ENCODE measurements at places on chromosomes 4 and X. TPM values are rescaled to one million over a fixed set of nuclear protein-coding genes. Genes with fewer than 3 reads are reported as not detected.

DNA sequence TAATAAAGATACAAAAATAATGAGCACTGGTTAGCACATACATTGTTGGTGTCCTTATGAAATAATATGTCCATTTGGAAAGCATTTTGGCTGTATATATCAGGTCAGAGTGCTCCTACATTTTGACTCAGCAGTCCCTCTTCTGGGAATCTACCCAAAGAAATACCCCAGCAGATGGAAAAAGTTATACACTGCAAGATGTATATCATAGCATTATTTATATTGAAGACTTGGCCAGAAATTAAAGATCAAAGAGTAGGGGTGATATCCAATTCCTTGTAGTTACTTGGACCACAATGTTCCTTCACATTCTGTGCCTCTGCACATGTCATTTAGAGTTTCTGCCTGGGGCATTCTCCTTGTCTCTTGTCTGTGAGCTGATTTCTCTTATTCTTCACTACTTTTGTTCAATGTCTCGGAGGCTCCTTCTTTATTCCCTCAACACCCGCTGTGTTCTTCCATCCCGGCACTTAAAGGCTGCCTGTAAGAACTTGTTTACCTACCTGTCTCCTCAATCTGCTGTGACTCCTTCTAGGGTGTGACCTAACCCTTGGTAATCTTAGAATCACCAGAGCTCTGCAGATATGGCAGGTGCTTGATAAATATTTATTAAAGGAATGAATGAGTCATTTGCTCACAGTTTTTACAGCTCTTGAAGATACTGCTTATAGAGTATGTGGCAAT is 3.1 kb upstream of the TSPAN5 start:
- no peak for DNase-seq

- no peak for DNase-seq
Observed at GRCh38 chr4:9812501-9813340, 31.3 kb downstream of the DRD5 start.

GRCh38 chr4:78265006-78265405 is 207.9 kb downstream of the FRAS1 start:
- no peak for DNase-seq

DNA sequence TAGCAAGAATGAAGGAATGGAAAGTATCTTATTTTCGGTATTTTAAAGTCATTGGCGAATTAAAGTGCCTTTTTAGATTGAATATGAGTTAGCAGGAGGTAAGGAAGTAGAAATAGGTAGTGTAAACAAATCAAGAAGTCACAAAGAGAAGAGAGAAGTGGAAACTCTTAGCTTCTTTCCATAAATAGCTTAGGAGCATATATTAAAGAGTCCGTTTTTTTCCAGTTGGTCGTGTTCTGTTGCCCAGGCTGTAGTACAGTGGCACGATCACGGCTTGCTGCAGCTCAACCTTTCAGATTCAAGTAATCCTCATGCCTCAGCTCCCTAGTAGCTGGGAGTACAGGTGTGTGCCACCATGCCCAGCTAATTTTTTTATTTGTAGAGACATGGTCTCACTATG is 56.4 kb downstream of the UBE2K start:
- DNase-seq: no peak

The NXF2B gene
- polyA plus RNA-seq: 0.09 TPM

DNA sequence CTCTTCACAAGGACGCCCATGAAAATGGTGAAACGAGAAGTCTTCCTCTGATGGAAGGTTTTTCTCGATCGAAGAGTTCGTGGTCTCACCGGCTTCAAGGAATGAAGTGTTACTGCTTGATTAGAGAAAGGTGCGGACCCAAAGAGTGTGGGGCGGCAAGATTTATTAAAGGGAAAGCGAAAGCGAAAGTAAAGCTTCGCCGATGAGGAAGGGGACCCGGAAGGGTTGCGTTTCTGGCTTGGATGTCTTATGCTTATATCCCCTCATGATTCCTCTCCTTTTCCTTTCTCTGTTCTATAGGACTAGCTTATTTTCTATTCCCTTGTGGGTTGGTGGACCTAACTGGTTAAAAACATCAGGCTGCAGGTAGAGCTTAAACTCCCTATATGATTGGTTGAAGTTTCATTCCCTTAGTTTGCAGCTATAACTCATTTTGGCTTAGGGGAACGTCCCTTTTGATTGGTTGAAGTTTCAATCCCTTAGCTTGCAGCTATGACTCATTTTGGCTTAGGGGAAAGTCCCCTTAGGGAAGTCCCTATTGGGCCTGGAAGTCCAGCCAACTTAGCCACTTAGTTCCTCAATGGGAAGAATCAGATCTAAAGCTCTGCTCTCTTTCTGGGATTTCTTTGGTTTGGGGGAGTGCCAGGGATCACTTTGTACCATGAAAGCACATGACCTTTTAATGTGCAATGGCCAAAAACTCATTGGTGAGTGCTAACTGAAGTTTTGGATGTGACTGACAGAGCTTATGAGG is 1025.0 kb upstream of the PCDH10 start:
- DNase-seq: no peak

GRCh38 chr4:6616087-6616995 is 24.1 kb upstream of the MRFAP1 start:
- DNase-seq: no peak

The EIF2S3 gene
- polyA plus RNA-seq: 89.2 TPM

The CDX4 gene
- polyA plus RNA-seq: not detected

GRCh38 chr4:55385201-55385649 is 10.5 kb upstream of the TMEM165 start:
- no peak for DNase-seq

GRCh38 chr4:26424838-26425237 is 65.4 kb downstream of the CCKAR start:
- DNase-seq: no peak

DNA sequence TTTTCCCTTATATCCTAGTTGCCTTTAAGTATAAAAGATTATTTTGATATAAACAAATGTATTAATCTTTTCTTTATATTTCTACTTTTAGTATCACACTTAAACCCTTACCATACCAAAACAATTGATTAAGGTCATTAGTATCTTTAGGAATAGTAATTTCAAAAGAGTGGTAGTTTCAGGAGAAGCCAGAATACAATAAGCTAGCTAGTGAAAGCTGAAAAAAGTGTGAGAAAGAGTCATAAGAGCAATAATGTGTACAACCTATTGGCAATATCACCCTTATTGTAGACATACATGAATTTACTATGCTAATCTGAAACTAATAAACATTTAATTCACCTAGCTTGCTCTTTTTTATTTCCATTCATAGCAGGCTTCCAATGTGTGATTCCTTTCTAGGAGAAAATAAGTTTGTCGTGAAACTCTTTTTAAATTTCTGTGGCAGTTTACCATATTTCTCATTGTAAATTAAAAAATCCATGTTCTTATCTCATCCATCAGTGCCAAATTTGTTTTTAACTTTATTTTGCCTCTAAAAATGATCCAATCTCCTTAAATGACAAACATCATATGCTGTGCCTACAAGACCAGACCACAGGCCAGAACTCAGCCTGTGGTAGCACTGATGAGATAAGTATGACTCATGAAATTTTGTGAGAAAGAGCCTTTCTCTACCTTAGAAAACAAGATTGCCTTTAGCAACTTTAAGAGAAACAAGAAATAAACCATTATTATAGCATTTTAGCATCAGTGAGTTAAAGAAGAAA is 8.1 kb downstream of the NEK1 start:
- DNase-seq: no peak

- DNase-seq: no peak
Observed at GRCh38 chr4:21117541-21118180, 417.4 kb downstream of the PACRGL start.

The TLR6 gene
- polyA plus RNA-seq: 1.6 TPM

DNA sequence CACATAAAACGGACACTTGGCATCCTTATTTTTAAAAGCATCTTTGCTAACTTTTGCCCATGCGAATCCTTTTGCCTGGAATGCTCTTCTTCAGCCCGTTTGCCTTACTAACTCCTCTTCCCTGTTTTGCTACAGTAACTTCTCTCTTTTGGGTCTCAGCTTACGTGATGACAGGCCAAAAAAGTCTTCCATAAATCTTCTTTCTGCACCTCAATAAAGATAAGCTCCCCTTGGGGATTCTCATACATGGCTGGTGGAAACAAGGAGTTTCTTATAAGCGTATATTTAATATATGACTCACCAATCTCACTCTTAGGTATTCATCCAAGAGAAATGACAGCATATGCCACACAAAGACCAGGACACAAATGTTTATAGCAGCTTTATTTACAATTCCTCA is 192.7 kb downstream of the RCHY1 start:
- DNase-seq: no peak

The MAGEA9 gene
- 0.02 TPM for polyA plus RNA-seq

The SULT1B1 gene
- 2.5 TPM for polyA plus RNA-seq

The P2RY4 gene
- polyA plus RNA-seq: 0.02 TPM

The PROM1 gene
- 1.0 TPM for polyA plus RNA-seq

The GAGE2A gene
- polyA plus RNA-seq: 0.14 TPM

DNA sequence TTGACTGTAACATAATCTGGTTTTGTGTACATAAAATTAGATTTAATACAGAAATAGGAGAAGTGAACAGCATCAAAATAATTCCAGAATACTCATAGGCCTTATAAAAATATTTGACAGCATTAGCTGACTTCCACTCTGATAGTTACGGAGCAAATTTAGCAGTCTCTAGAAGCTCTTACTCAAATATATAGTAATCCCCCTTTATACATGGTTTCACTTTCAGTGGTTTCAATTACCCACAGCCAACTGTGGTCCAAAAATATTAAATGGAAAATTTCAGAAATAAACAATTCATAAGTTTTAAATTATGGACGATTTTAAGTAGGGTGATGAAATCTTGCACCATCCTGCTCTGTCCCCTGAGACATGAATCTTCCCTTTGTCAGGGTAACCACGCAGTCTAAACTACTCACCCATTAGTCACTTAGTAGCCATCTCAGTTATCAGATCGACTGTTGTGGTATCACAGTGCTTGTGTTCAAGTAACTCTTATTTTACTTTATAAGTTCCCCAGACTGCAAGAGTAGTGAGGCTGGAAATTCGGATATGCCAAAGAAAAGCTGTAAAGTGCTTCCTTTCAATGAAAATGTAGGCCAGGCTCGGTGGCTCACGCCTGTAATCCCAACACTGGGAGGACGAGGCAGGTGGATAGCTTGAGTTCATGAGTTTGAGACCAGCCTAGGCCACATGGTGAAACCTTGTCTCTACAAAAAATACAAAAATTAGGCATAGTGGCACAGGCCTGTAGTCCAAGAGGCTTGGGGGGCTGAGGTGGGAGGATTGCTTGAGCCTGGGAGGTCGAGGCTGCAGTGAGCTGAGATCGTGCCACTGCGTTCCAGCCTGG is 17.2 kb upstream of the RTL9 start:
- no peak for DNase-seq

GRCh38 chr4:123298261-123298660 is 98.3 kb upstream of the SPRY1 start:
- DNase-seq: no peak

DNA sequence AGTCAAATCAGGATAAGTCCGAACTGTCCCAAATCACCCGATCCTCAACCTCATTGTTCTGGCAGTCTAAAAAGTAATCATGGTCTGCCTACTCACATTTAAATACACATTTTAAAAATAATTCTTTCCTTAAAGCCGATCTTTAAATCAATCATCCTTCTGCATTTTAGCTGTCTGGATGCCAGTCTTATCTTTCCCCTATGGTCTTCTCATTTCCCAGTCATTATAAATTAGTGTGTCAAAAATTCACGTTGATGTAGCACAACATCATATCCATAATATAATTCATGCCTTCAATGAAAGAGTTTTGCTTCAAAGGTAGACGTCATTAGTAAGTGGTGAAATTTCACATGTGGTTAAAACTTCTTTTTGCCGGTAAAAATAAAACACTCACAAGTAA is 108.1 kb upstream of the FRG1 start:
- no peak for DNase-seq

The PNCK gene
- 2.4 TPM for polyA plus RNA-seq

The CSAG3 gene
- 1.3 TPM for polyA plus RNA-seq
